ENCODE measurements at places on chromosomes 4 and X.

DNA sequence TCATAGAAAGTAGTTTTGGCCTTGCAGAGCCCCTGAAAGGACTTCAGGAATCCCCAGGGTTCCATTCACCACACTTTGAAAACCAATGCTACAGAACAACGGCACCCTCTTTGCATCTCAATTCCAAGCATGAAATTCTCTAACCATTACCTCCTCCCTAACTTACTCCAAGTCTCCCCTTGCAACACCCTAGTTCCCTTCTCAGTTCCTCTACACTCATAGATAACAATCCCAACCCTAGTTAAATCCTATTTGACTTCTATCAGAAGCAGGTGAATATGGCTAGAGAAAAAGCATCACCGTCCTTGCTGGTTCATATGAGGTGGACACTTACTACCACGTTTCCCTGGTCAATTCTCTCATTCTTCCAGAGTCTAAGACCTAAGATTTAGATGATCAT lies 2.4 kb downstream of the RCHY1 start:
- DNase-seq = no peak

GRCh38 chrX:97234471-97235081 lies 350.9 kb downstream of the RPA4 start:
- no peak for DNase-seq

- DNase-seq = no peak
Measured at GRCh38 chrX:71053217-71053621, 14.9 kb downstream of the SNX12 start.

GRCh38 chr4:8086783-8087445 lies 71.7 kb downstream of the ABLIM2 start:
- no peak for DNase-seq

- DNase-seq = no peak
Measured at GRCh38 chr4:26407476-26407875, 82.8 kb downstream of the CCKAR start.

GRCh38 chr4:105343146-105343931 lies 130.5 kb downstream of the PPA2 start:
- DNase-seq = no peak

GRCh38 chr4:125772680-125773079 lies 457.9 kb downstream of the FAT4 start:
- DNase-seq = no peak

GRCh38 chr4:65508168-65508567 lies 162.1 kb downstream of the EPHA5 start:
- DNase-seq = no peak

Measured in NK-92 treated with Interleukin-12 subunit alpha and Interleukin-12 subunit beta, amount 100 ng/mL, for 24 hours (cell line).